ENCODE measurements at places on chromosomes 16 and 17.

DNA sequence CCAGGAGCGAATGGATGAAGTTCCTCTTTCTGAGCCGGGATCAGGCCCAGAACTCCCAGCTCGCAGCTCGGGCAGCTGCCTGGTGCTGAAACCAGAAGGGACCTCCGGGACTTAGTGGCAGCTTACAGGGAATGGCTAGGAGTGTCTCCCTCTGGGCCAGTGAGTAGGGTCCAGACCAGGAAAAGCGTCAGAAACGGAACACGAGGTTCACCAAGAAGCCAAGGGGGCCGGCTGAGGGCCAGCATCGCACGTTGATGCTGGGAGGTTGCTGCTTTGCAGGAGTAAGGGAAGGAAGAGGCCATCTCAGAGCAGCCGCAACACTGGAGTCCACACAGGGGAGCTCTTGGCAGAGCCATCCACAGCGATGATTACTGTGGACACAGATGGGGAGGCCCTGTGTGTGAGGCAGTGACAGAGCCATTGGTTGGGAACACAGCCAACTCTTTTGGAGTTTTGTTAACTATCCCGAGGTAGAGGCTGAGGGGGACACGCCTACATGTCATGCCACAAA lies 74.0 kb upstream of the CREBBP start:
- DNase-seq = no peak

GRCh38 chr16:79532785-79533184 lies 67.8 kb downstream of the MAF start:
- DNase-seq = no peak

DNA sequence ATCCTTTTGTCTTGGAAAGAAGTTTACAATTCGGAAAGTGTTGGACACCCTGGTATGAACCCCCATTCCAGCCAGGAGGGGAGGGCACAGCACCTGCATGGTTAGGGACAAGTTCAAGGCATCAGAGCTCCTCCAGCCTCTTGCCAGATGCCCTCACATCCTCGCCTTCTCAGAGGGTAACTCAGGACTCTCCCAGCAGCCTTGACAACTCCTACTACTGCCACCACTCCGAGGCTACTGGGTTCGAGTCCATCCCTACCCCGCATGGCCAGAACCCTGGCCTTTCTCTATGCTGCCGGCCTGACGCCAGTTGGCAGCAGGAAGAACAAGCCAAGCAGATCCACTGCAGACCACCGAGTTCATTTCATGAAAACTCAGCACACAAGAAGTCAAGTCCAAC lies 34.1 kb downstream of the AXIN2 start:
- DNase-seq = no peak

- no peak for DNase-seq
Observed at GRCh38 chr17:65198653-65199382, 61.6 kb downstream of the RGS9 start.

- DNase-seq = no peak
Observed at GRCh38 chr17:67569015-67569451, 148.7 kb upstream of the NOL11 start.

DNA sequence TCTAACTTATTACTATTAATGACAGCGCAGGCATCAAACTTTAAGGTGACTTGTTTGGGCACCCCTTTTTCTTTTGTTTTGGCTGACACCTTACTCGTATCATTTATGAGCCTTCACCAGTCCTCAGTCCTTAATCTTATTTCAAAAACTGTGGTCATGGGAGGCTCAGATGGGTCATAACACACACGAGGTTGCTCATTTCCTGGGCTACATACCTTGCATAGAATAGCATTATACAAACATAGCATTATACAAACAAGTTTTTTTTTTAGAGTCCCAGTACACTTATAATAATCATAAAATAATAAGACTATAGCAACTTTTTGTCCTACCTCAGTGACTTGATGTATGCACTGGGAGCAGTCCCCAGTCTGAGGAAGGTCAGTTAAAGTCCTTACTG lies 11.2 kb upstream of the ACSF2 start:
- DNase-seq = no peak

DNA sequence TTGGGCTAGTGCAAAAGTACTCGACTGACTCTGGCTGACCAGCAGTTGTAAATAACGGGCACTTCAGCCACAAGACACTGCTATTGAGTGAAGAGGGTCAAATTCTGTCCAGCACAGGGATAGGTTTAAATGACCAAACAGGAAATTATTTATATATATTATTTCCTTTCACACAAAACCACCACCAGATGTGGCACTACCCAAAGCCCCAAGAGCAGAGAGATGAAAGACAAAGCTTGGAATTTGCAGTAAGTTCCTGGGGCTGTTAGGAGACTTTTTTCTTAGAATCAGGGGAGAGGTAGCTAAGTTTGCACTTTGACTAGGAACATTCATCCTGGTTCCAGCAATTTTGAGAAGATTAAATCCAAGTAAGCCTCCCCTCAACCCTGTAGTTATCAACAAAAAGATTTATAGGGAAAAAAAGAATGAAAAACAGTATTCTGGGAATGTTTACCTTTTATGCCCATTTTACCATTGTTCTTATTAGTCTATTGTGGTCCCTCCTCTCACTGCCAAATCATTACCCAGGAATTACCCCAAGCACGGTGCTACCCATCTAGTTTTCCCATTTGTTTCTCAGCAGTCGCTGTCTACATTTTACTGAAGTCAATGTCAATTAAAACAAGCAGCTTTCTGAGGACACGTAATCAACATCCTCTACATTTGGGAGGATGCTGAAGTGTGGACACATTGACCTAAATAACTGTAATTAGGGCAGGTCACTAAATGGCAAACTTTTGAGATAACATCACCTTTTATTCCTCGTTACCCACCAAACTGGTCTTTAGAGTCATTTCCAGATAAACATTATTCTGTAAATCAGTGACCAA lies 43.5 kb downstream of the GRB7 start:
- no peak for DNase-seq

- DNase-seq = no peak
Observed at GRCh38 chr16:80931801-80932707, 74.6 kb downstream of the CMC2 start.

Measured in NCI-H446 (cell line).